Stimulated activated CD8-positive, alpha-beta memory T cell treated with anti-CD3 and anti-CD28 coated beads, Interleukin-7, amount 100 ng/mL, for 48 hours (primary cell): ENCODE measurements at places on chromosomes 1 and 21.

DNA sequence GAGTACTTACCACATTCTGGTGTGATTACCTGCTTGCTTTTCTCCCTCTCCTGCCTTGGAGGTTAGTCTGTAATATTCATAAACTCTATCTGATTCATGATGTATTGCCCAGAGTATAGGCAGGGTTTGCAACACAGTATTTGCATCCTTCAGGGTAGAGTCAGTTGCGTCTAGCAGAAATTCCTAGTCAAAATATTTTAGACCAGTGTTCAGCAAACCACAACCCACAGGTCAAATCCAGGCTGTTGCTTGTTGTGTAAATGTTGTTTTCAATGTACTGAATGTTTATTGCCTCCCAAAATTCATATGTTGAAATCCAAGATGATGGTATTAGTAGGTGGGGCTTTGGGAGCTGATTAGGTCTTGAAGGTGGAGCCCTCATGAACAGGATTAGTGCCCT, 82.9 kb downstream of the NGF start:
- DNase-seq = no peak

DNA sequence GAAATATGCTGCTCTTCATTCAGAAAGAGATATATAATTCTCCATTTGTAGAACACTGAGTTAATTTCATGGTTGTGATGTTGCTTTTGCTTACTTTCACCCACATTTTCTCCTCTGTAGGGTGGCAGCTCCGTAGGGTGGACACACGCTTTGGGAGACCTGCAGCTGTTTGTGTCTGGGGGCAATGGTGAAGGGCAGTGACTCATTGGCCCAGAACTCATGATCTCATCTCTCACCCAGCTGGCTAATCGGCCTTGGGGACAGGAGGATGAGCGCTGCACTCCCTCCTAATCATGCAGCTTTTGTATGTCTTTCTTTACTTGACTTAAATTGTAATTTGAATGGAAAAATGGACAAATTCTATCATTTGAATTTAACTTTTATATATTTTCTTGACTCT, 9.6 kb downstream of the DISC1 start:
- DNase-seq = no peak

GRCh38 chr1:169604781-169605560, 18.7 kb upstream of the F5 start:
- DNase-seq = peak; percentile 32

GRCh38 chr1:233721004-233721595, 107.2 kb downstream of the KCNK1 start:
- no peak for DNase-seq

GRCh38 chr21:42653231-42654061, at the start of gene PDE9A:
Gene PDE9A (plus strand): TSS chr21:42653621. CDS start chr21:42653815, 194 bp downstream.
- DNase-seq = no peak

- DNase-seq = peak; percentile 53
Measured at GRCh38 chr1:184160236-184160635, 108.7 kb downstream of the TSEN15 start.

GRCh38 chr21:33238565-33239255, 9.0 kb downstream of the IFNAR2 start:
- no peak for DNase-seq

GRCh38 chr1:156944848-156945247, 24.4 kb downstream of the LRRC71 start:
- no peak for DNase-seq

DNA sequence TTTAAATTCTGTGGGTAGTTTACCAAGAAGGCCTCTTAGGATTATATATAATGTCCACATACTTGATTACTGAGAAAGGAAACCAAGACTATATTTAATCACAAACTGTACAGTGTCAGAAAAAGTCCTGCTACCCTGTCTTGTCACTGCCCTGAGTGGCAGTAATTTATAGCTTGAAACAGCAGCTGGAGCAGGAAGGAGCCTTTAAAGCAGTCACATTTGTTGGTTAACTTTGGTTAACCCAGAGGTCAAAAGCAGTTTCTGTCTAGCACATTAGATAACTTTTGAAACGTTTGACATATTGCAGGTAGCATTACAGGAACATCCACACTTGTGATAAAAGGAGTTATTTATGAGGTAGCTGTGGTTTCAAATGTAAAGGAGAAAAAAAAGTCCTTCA, 161.7 kb downstream of the ROR1 start:
- DNase-seq = no peak

GRCh38 chr1:31937300-31938183, 626 bp downstream of the PTP4A2 start:
- peak; percentile 63 for DNase-seq

DNA sequence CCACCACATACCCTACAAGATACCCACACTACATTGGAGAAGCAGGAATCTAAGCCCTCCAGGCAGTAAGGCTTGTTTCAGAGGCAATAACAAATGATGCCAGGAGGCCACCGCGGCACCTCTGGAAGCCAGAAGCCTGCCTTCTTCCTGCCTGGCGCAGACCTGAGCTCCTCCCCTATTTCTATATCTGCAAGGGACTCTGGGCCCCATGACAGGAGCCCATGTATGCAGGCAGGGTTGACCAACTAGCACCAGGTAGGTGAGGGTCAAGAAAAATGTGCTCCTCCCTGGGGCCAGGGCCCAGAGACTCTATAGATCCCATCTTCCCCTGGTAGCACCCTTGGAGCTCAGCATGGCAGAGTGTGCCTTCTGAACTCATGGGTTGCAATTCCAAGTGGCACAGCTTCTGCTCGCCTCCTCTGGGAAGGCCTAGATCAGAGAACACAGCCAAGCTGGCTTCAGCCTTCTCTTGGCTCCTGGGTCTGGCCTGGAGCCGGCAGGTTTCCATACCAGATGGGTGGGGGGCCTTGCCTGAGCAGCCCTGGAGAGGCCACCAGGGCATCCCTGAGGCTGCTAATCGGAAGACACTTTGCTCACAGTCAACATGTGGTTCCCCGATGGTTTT, 85.1 kb downstream of the STUM start:
- DNase-seq = no peak

- DNase-seq = no peak
Measured at GRCh38 chr1:66690666-66691381, 61.4 kb upstream of the DYNLT5 start.

DNA sequence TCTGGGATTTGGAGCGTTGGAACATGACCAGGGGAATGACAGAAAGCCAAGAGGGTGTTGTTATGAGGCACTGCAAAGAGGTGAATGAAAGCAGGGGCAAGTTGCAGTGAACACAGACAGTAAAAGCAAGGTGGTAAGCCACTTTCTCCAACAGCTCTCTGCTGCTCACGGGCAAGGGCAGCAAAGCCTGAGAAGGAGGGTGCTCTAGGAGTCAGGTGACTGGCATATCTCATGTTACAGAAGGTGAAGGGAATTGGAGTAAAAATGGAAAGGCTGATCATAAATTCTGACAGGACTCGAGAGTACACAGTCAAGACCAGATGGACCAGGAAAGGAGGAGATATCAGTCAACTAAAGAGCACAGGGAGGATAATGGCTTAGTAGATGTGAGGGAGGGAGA, 14.5 kb downstream of the VAV3 start:
- DNase-seq = no peak

DNA sequence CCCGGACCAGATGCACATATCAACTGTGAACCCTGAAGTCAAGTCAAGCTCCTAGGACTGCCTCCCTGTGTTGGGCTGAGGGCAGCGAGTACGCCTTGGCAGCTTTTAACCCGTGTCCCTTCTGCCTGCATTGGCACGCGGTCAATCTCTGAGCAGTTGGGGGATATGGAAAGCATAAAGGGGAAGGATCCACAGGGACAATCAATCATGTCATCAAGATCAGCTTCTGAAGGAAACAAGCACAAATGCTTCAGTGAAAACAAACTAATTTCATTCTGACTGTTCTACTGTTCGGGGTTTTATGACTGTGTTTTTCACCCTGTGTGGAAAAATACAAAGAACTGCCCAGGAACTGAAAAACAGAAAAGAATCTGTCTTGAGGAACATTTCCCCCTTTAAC, 106.2 kb downstream of the RUNX1 start:
- DNase-seq = no peak

DNA sequence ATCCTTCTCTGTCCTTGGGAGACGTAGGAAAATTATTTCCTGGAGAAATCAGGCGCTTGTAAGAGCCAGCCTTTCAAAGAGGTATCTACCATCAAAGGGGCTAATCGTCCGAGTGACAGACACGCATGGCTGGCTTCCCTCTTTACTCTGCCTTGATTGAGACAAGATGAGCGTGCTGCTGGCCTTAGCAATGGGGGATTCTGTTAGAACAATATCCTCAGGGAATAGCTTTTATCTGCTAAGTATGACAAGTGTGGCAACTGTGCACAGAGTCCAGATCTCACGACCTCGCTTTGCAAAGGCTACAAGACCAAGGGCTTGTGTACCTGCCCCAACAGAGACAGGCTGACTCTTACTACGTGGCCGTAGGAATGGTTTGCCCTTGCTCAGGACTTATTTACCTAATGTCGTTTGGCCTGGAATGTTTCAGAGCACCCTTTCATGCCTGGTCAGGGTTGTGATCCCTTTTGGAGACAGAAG, 417.1 kb downstream of the KIF26B start:
- DNase-seq = no peak

- no peak for DNase-seq
Measured at GRCh38 chr1:93851327-93851712, 27.7 kb downstream of the DNTTIP2 start.

- DNase-seq = no peak
Measured at GRCh38 chr1:211632808-211633523, 42.5 kb downstream of the NEK2 start.

DNA sequence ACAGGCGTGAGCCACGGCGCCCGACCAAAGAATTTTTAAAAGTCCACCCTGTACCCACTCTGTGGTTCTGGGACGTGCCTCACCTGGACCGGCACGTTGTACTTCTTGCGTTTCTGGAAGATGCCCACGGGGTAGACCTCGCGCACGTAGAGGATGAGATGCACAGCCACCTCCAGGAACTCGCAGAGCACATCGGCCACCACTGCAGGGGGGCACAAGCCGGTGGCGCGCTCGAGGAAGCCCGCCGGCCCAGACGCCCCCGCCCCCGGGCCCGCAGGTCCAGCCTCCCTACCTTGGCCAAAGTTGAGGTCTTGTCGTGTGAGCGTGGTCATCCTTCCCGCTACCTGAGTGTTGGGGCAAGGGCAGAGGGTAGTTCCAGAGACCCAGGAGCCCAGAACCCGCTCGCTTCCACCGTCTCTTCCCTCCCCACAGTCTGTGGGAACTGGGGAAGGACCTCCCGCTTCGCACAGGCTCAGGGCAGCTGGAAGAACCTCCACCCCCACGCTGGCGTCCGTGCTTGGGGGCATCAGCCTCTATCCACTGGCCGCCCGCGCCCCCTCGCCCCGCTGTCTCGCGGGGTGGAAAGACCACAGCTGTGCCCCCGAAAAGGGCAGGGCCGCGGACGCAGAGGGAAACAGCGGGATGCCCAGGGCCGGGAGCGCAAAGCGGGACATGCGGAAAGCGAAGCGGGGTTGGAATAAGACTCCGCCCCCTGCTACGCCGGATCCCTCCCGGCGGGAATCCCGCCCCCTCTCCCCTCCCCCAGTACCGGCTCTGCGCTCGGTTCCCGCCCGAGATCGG, 478 bp downstream of the MAD2L2 start:
- no peak for DNase-seq

DNA sequence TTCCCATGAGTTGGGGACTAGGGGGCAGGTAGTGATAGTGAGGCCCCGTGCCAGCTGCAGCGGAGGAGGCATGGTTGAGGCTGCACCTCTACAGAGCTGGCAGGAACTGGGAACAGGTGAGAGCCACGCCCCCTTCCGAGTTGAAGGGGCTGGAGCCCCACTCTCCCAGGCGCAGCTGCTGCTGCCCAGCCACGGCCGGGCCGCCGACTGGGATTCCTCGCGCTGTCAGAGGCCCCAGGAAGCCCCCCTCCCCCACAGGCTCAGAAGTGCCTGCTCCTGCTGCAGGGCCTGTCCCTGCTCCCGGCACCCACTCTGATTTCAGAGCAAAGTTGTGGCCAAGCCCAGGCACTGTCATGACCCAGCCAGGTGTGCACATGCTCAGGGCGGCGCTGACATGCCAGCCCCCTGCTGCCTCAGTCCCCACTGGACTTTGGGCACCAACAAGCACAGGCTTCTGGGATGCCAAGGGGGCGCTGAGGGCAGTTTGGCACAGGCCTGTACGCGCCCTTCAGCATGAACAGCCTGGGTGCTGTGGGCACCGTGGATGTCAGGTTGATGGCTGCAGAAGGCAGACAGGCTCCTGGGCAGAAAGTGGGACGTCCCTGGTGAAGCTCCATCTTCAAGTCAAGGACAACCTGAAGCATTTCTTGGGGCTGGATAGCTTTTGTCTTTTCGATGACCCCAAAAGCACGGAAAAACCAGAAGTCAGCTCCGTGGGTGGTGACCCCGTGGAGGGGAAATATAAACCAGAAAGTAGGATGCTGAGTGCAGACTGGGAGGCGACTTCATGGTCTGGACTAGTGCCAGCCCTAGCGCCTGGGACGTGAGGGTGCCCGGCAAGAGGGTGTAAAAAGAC, 121.5 kb downstream of the SIM2 start:
- DNase-seq = no peak

GRCh38 chr1:230262867-230263567, 163.1 kb downstream of the PGBD5 start:
- no peak for DNase-seq

GRCh38 chr1:89548122-89548857, 23.7 kb downstream of the LRRC8B start:
- DNase-seq = no peak

DNA sequence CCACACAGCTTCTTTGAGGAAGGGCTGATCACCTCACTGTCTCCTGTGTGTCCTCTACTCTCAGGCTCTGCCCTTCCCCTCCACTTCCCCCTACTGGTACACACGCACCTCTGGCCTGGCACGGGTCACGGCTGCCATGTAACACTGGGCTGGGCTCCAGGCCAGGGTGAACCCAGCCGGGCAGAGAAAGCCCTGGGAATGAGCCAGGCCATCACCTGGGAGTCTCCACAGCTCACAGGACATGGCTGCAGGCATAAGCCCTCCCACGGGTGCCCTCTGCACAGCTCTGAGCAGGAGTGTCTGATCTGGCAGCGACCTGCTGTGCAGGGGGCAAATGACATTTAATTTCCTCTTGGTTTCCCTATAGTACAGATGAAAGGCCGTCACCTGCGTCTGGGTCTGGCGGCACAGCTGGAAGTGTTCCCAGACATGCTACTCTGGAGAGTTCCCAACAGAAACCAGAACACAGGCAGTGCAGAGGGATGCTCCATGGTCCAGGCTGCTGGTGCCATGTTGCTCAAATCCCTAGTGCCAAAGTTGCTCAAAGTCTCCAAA, 61.2 kb downstream of the ERI3 start:
- no peak for DNase-seq

DNA sequence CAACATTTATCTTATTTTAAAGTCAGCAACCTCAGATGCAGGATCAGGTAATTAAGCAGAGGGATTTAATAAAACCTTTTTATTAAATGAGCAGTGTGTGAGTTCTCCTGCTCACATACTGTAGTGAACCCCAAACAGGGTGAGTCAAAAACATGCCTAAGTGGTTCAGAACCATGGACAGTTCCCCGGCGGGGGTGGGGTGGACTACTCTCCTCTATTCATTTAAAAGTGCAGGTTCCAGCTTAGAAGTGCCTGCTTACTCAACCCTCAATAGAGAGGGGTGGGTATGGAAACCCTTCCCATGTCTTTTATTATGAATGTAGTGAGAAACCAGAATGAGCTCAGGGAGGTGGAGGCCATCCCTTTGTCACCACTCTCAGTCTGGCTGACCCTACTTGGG, 397.9 kb downstream of the HHAT start:
- no peak for DNase-seq
